Activated CD4-positive, alpha-beta T cell treated with anti-CD3 and anti-CD28 coated beads for 4 hours (primary cell): ENCODE measurements at places on chromosomes 7 and 10.
A peak's percentile ranks its signal among the peaks of the same experiment; 100 is the strongest.

DNA sequence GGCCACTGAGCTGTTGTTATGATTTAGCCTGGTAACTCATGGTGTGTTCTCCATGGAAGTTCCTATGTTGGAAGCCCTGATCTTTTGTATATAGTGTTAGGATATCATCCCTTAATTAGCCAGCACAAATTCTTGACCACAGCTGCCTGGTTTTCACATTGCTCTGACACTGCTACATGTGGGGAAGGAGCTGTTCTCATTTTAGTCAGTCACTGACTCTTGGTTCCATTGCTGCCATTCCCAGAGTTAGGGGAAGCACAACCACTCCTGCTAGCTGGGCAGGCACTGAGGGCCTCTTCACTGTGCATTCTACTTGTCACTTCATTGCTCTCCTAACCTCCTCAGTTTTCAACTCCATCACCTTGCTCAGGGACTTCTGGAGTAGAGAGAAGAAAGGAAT lies 98.4 kb upstream of the GJD4 start:
- no peak for DNase-seq

DNA sequence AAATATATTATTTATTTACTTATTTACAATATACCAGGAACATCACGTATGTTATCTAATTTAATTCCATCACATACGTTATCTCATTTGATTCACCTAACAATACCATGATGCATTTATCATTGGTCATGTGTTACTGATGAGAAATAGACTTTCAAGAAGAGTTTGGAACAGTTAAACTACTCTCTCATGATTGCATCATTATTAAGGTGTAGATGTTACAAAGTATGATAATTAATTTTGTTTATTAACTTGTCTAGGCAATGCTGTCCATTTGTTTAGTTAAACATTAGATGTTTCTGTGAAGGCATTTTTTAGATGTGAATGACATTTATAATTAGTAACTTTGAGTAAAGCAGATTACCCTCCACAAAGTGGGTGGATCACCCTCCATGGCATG lies 32.0 kb upstream of the PCDH15 start:
- DNase-seq = no peak

DNA sequence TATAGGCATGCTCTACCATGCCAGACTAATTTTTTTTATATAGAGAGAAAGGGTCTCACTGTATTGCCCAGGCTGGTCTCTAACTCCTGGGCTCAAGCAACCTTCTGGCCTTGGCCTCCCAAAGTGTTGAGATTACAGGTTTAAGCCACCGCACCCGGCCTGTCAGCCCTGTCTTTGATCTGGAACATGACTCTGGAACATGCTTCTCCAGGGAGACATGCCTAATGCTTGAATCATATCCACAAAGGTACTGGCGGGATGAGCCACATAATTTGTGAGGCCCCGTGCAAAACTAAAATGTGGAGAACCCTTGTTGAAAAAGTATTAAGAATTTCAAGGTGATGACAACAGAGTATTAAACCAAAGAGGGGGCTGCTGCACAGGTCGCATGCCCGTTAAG lies 282.8 kb downstream of the ARHGAP12 start:
- no peak for DNase-seq

GRCh38 chr7:116198748-116199410 lies 11.5 kb upstream of the TES start:
- no peak for DNase-seq

DNA sequence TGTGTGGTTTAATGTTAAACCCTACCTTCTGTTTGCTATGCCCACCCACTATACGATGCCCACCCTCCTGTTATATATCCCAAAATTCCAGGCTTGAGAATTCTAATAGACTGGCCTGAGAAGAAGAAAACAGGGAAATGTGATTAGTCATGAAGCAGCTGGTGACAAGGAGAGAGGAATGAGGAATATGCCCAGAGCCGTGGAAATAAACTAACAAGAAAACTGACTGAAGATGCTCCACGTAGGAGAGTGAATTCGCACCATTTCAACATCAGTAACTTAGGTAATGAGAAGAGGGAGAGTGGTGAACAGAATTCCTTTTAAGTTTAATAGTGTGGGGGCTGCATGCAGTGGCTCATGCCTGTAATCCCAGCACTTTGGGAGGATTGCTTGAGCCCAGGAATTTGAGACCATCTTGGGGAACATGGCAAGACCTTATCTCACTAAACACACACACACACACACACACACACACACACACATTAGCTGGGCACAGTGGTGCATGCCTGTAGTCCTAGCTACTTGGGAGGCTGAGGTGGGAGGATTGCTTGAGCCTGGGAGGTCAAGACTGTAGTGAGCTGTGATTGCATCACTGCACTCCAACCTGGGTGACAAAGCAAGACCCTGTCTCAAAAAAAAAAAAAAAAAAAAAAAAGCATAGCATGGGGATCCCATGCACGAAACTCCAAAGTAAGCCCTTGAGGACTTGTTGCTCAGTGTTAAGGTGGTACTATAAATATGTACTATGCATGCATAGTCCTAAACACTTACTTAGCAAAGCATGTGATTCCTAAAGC lies 16.1 kb upstream of the SYPL1 start:
- DNase-seq = no peak

DNA sequence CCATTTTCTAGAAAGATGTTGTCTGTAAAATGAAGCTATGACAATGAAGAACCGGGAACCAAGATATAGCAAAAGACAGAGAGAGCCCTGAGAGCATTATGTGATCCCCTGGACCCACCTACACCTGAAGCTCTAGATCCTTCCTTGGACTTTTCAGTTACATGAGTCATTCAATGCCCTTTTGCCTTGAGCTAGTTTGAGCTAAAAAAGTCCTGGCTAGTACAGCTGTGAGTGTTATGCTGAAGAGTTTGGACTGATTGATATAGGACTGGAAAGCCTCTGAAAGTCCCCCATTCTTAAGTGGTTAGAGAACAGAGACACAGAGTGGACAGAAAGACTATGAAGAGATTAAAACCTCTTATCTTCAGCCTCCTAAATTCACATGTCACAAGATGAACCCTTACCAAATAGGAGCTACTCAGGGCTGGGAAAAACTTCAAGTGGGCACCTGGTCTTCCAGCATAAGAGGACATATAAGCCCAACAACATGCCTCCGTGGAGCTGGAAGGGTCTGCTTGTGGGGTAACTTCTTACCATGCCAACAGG lies 386.8 kb upstream of the NFE2L3 start:
- no peak for DNase-seq

GRCh38 chr10:114603948-114604347 lies 54.1 kb downstream of the ABLIM1 start:
- no peak for DNase-seq

GRCh38 chr10:48445932-48446331 lies 139.5 kb downstream of the MAPK8 start:
- no peak for DNase-seq

DNA sequence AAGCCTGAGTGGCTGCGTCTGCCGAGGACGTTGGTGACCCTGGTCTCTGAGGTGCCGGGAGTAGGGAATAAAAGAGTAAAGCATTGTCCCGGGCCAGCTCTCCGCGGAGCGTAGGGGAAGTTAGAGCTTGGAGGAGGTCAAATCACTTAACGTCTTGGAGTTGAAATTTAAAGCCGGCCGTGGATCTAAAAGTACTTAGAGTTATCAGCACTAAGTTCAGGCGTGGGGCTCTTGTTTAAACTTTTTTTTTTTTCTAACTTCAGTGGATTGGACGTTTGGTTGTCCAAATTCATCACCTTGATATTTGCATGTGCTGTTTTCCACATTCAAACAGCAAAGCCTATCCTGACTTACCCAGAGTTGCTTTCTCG lies 700 bp downstream of the NIPSNAP2 start:
- peak; percentile 18 for DNase-seq

GRCh38 chr7:93092757-93093370 lies 24.9 kb downstream of the SAMD9 start:
- DNase-seq = no peak
